HT-29 (cell line): ENCODE measurements at places on chromosomes 4 and X.

- no peak for DNase-seq
Measured at GRCh38 chrX:7149411-7149810, 1.5 kb upstream of the PUDP start.

DNA sequence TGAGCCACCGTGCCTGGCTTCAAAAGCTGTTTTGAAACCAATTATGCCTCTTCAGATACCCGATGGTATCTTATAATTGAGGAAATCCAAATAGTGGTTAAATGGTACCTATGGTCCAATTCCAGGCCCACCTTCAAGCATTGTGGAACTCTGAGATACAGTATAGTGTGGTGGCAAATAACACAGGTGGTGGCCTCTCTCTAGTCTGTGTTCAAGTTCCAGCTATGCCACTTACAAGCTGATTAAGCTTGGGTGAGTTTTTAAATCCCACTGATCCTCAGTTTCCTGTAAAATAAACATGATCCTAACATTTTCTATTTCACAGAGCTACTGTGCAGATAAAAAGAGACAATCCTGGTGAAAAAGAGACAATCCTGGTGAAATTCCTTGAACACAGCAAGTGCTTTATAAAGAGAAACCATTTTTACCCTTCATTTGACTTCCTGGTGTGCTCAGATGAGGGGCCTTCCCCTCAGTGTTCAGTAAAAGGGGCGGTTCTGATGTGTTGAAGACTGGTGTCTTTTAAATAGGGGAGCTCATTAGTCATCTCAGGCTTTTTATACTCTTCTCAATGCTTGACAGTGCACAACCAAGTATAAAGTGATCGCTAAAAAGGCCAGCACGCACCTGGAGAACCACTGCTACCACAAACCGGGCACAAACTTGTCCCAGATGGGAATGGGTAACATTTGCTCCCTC, 30.8 kb upstream of the CD40LG start:
- no peak for DNase-seq

- no peak for DNase-seq
Measured at GRCh38 chrX:13398839-13399238, 79.0 kb upstream of the ATXN3L start.

GRCh38 chr4:67542076-67542475, 3.2 kb downstream of the CENPC start:
- no peak for DNase-seq

- DNase-seq, result no peak
Measured at GRCh38 chrX:49071877-49072711, 1.7 kb downstream of the PRAF2 start.

- DNase-seq, result no peak
Measured at GRCh38 chr4:168741281-168742173, 244.7 kb downstream of the PALLD start.

DNA sequence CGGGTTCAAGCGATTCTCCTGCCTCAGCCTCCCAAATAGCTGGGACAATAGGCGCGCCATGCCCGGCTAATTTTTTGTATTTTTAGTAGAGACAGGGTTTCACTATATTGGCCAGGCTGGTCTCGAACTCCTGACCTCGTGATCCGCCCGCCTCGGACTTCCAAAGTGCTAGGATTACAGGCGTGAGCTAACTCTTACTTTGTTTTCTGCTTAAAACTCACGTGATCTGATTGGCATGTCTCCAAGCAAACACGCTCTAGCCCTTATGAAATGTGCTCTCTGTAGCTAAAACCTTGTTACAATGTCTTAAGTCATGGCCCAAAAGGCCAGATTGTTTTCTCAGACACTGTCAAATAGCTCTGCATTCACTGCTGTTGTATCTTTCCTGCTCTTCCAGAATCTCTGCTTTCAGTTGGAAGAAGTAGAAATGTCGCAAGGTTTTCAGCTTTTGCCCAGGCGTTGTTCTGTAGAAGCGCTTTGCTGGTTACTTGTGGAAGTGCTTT, 39.7 kb upstream of the OGT start:
- peak; percentile 4 for DNase-seq

DNA sequence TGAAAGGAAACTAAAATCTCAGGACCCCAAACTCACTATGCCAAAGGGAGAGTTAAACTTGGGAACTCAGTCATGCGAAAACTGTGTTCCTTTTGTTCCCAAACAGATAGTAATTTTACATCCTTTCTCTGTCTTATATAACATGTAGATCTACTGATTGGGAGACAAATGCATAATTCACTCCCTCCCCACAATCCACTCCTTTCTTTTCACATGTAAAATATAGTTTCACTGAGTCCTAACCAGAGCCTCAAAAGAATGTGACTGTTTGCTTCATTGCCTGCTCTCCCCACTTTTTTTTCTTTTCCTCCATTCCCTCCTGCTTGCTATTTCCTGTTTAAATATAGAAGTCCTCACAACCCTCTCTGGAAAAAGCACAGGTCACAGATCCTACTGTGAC, 699.3 kb upstream of the ADGRL3 start:
- DNase-seq, result no peak

DNA sequence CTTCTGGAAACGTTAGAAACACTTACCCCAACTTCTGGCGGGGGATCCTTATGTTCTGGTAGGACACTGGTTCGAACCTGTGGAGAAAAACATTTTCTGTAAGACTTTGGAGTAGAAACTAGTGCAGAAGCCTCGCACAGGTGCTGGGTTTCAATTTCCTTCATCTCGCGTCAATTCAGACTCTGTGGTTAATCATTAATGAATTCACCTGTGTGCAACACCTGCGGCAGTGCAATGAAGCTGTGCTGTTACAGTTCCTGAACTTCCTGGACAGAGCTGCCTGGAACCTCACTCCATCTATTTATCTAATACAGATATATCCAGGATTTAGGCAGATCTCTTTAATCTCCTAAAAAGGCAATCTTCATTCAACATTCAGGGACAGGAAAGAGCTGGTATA, 531.4 kb downstream of the INPP4B start:
- peak; percentile 77 for DNase-seq

GRCh38 chr4:89889289-89889688, 5.4 kb upstream of the MMRN1 start:
- DNase-seq, result no peak

DNA sequence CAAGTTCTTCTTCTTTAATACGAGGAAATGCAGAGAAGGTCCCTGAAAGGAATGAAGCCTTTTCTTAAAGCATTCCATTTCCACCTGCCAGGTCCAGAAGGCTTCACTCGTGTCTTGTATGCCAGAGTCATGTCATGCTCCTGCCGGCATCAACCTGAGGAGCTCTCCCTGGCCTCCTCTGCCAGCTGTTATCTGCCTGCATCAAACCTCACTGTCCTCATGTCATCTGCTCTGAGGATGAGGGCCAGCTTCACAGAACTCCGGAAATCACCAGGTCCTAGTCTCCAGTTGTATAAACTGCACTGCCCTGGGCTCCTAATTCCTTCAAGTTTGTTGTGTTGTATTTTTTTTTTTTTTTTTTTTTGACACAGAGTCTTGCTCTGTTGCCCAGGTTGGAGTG, 20.0 kb upstream of the S100G start:
- DNase-seq, result no peak

DNA sequence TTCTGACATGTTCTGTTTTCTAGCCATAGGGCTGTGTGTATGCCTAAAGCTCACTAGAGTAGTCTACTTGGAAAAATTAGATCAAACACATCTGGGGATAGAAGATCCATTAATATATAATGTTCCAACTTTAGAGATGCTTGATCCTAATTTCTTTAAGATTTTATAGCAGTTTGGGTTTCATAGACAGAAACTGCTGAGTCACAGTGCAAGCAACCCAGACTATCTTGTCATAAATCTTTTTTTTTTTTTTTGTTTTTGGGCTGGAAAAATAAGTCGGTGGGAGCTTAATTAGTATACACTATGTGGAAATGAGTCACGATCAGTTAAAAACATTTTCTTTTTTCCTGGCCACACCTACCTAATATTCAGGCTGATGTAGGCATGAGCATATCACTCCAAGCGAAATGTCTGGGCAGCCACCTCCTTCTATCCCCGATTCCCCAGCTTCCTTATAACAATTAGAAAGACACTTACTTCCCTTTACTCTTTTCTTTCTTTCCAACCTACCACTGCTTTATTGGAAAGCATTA, 58.2 kb upstream of the CASK start:
- DNase-seq, result no peak

- DNase-seq, result no peak
Measured at GRCh38 chr4:142671516-142671915, 174.6 kb downstream of the INPP4B start.

- DNase-seq, result no peak
Measured at GRCh38 chr4:123522646-123523045, 126.1 kb downstream of the SPRY1 start.

DNA sequence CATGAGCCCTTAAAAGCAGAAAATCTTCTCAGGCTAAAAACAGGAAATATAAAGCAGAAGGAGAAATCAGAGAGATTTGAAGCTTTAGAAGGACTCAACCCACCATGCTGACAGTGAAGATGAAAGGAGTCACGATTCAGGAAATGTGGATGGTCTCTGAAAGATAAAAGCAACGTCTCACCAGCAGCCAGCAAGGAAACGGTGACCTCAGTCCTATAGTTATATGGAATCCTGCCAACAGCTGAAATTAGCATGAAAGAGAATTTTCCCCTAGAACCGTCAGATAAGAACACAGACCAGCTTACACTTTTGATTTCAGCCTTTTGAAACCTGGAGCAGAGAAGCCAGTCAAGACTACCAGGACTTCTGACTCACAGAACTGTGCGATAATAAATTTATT, 715.7 kb upstream of the HTR2C start:
- no peak for DNase-seq

GRCh38 chr4:156968479-156968984, 3.1 kb downstream of the PDGFC start:
- DNase-seq, result peak; percentile 77

DNA sequence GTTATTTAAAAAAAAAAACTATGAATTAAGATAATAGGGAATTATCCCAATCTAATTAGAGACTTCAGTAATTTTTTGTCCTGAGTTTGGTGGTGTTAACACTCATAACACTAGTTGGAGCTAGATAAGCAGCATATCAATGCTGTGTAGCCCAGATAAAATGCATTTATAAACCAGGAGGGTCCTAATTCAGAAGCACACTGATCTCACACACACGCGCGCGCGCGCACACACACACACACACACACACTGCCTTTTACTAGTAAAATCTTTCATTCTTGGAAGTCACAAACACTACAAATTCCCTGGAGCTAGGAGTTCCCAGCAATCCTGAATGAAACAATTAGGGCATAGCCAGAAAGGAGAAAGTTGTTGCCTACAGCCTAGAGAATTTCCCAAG, 3.2 kb downstream of the UNC5C start:
- no peak for DNase-seq

GRCh38 chr4:124903995-124904722, 191.6 kb upstream of the ANKRD50 start:
- peak; percentile 84 for DNase-seq

DNA sequence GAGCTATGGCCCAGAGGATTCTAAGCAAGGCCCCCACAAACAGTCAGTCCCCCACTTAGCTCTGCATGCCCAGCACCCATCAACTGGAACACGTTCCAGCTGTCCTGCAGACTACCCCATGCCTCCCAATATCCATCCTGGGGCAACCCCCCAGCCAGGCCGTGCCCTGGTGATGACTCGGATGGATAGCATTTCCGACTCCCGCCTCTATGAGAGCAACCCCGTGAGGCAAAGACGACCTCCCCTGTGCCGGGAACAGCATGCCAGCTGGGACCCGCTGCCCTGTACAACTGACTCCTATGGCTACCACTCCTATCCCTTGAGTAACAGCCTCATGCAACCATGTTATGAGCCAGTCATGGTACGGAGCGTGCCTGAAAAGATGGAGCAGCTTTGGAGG, 32.0 kb downstream of the LAS1L start:
- no peak for DNase-seq

GRCh38 chr4:109930464-109930863, 17.8 kb downstream of the EGF start:
- no peak for DNase-seq

- peak; percentile 45 for DNase-seq
Measured at GRCh38 chrX:41923978-41924683, 777 bp upstream of the CASK start.

DNA sequence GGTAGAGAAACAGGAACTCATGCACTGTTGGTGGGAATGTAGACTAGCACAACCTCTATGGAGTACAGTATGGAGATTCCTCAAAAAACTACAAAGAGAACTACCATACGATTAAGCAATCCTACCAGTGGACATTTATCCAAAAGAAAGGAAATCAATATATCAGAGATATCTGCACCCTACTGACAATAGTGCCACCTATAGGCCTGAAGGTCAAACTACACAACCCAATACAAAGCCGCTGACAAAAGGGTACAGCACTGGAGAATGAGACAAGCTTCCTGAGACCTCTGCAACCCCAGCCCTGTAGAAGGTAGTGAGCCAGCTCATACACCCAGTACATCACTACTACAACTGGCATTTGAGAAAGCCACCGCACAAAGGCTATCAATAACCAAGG, 67.1 kb downstream of the CBR4 start:
- no peak for DNase-seq

GRCh38 chrX:52346174-52347165, 22.4 kb upstream of the XAGE2 start:
- DNase-seq, result peak; percentile 5

DNA sequence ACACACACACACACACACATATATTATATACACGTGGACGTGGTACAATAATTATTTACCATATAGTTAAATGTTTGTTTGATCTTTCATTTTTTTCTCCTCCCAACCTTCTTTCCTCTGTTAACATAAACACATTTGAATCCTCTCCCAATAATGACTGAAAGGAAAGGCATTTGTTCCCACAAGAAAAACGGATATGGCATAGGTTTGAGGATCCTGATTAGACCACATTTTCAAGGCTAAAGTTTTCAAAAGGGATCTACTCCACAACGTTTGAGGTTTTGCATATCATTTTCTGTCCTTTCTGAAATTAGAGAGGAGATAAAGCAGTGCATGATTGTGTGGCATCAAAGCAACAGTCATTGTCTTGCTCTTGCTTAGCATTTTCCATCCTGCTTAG, 1883.4 kb downstream of the STIM2 start:
- no peak for DNase-seq

GRCh38 chr4:82739287-82740190, 59.1 kb downstream of the SCD5 start:
- DNase-seq, result peak; percentile 82
